BE2C (cell line): ENCODE measurements at places on chromosomes 1 and 21.
A peak's percentile ranks its signal among the peaks of the same experiment; 100 is the strongest.

DNA sequence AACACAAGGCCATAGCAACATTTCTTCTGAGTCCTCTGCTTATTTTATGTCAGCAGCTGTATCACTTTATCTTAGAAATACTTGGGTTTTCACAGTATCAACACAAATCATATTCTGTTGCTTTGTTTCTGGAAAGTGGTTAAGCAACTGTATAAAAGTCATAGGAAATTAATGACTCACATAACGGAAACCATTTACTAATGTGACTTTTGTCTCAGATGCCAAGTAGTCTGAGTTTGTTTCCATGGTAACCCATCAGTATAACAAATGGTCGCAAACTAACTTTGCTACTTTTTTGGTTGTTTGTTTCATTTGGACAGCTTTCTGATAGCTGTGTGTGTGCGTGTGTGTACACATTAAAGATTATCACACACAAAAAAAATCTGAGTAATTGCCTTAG lies 31.1 kb downstream of the EEIG2 start:
- no peak for DNase-seq

DNA sequence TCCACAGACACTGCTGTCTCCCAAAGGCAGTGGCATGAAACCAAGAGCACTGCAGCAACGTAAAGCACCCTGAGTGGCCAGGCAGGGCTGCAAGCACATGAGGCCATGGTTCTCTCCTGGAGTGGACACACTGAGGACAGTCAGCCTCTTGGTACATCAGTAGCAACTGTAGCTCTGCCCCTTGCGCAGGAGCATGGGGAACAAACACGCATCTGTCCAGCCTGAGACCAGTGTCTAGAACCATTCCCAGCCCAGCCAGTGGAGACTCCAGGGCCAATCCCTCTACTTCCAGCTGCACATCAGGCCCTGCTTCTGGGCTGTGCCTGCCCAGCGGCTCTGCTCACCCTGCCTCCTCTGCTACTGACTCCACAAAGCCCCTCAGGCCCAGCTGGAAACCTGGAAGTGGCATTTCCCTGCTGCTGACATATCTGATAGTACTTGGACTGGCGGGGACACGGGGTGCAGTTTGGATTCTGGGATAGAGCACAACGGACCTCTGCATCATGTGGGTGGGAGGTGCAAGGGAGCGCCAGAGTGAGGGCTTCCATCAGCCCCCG lies 49.0 kb downstream of the TOR1AIP2 start:
- DNase-seq = no peak

- no peak for DNase-seq
Measured at GRCh38 chr1:27402349-27402754, 9.9 kb downstream of the GPR3 start.

GRCh38 chr1:201792534-201793305 lies 36.2 kb upstream of the IPO9 start:
- DNase-seq = peak; percentile 76

DNA sequence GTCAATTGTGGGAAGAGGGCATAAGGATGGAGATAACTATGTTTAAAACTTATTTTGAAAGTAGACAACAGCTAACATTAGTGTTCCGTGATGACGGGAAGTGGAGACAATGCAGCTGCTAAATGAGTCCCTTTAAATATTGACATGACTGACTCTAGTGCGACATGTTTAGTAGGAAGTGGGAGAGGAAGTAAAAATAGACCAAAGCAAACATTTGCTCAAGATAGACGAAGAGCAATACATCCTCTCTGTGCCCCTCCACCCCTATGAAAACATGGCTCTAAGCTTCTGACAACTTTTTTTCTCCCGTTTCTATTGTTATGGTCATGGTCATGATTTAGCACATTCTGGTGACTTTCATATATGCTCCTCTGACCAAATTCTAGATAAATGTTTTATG lies 60.0 kb upstream of the HMCN1 start:
- no peak for DNase-seq

DNA sequence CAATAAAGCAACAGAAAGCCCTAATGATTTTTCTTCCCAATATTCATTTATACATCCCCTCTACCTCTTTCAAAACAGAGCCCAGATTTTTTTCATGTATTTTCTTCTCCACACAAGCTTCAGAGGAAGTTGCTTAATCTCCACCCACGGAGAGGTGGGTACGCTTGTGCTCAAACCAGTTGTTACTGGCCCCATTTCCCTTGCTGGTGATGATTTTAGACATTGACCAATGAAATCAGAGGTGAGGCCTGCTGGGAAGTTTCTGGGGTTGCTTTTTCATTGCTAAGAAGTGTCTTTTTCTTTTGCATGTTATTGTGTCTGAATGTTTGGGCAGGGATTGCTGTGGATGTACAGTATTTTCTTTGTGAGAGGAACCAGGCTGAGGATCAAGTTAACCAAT lies 448.1 kb upstream of the B3GALT2 start:
- DNase-seq = no peak

- no peak for DNase-seq
Measured at GRCh38 chr1:157270705-157271274, 132.6 kb upstream of the ETV3 start.
